Activated T-cell treated with anti-CD3 and anti-CD28 coated beads, Interleukin-2, amount 50 U/mL, for 4 hours (primary cell): ENCODE measurements at places on chromosomes 12 and 14. TPM values are rescaled to one million over a fixed set of nuclear protein-coding genes. Genes with fewer than 3 reads are reported as not detected.

The TNFAIP2 gene
- 10.4 TPM for total RNA-seq

The E2F7 gene
- 2.0 TPM for total RNA-seq

The TMTC2 gene
- 1.4 TPM for total RNA-seq

The NFE2 gene
- 0.40 TPM for total RNA-seq

The OR4K2 gene
- total RNA-seq, result not detected

GRCh38 chr14:100438678-100439592, 115.8 kb downstream of the SLC25A47 start:
- DNase-seq, result peak; percentile 45

- no peak for DNase-seq
Observed at GRCh38 chr14:64906022-64906421, 8.2 kb upstream of the CHURC1 start.

GRCh38 chr12:16730772-16731171, 124.8 kb upstream of the LMO3 start:
- DNase-seq, result no peak

DNA sequence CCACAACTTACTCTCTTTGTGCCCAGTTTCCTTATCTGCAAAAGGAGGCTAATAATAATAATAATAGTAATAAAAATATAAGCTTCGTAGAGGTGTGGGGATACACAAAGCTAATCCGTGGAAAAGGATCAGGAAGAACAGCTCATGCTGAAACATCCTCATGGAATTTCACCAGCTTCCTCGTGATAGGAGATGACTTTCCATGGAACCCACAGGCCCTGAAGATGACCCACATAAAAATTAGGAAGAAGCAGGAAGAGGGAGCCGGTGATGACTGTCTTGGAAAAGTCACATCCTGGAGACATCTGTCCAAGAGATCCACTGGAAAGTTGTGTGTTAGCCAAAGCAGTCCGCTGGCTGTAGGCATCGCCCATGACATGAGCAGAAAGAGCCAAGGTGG, 31.9 kb upstream of the FZD10 start:
- DNase-seq, result no peak

DNA sequence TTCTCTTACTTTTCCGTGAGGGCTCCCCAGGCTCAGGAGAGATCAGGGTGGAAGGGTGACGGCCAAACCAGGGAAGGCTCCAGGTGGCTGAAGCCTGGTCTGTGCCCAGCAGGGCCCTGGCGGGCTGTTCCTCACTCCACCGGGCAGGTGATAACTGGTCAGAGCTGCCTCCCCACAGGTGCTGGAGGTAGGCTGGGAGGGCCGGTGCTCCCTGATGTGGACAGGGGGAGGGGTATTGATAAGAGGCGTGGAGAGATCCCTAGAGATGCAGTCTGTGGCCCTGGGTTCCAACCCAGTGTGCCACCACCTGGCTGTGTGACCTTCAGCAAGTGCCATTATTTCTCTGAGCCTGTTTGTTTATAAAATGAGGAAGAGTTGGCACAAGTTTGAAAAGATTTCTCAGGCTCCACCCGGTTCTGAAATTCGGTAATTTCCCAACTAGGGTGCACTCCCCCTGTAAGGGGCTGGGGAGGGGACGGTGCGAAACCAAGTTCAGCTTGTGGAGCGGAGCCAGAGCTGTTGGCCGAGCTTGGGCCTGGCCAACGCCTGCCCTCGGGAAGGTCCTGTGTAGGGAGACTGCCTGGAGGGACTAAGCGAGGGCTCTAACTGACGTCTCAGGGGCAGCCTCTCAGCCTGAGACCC, 1.0 kb upstream of the NR4A1 start:
- DNase-seq, result no peak

DNA sequence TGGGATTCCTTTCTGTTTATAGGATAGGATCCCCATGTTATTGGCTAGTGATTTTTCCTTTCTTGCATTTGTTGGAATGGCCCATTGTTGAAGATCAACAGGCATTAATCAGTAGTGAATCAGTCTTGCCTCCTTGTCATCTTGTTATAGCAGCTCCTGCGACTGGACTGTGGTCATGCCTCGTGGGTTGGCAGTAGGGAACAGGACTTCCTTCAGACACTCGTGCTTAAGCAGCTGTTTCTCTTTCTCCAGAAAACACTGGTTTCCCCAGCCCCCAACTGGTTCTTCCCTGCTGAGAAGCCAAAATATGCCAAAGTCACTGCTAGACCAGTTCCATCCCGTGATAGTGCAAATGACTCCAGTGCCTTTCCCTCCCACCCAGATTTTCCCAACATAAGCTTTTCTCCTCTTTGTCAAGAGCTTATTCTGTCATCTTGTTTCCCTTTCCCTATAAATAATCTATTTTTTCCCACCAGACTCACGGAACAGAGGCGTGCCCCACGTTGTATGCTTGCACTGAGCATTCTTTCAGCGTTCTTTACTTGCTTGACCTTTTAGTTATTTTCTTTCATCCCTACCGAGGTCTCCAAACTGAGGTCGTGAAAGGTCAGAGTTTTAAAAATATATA, 83.5 kb downstream of the SAMD4A start:
- DNase-seq, result no peak

DNA sequence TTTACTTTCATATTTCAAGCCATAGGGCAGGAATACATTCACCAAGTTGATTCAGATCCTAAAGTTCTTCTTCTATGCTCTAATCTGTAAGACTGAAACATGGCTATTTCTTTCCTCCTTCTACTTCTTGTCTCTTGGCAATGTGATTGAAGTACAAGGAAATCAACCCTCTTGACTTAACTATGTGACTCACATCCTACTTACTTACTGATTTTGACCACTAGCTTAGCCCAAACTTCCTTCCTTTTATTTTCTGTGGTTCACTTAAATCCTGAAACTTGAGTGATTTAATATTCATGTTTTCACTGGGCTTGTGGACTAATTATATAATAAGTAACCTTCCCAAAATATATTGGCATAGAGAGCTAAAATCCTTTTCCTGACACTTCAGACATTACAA, 111.2 kb upstream of the NOVA1 start:
- no peak for DNase-seq

- no peak for DNase-seq
Observed at GRCh38 chr12:49331380-49332222, 5.4 kb downstream of the C1QL4 start.

DNA sequence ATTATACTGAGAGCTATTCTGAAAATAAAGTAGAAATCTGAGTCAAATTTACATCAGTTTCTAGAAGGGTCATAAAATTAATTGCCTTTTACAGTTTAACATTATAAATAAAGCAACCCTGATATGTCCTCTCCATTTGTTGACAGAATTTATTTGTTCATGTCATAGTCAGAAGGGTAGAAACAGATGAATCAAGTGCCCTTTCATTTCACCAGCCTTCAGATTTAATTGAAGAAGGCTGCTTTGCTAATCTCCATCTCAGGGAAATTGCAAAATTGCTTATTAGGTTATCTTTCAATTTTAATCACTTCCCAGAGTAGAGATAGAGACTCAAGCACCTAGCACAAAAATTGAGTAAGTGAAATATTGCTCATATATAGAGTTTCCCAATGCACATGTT, 76.8 kb downstream of the ATXN7L3B start:
- no peak for DNase-seq

- no peak for DNase-seq
Observed at GRCh38 chr14:91329486-91330014, 85.0 kb upstream of the GPR68 start.

DNA sequence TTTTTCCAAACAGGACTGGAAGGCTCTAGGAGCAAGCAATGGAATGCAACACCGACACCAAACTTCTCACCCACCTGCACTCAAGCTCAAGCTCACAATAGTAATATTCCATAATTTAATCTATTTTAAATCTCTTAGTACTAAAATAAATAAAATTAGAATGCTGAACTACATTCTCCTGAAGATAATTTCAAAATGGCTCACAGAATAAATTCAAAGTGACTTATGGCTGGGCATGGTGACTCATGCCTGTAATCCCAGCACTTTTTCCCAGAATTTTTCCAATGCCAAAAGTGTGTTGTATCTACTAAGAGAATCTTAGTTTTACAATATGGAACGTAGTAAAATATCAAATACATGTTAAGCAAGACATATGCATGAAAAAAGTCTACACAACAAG, 31.5 kb downstream of the DUSP16 start:
- no peak for DNase-seq

DNA sequence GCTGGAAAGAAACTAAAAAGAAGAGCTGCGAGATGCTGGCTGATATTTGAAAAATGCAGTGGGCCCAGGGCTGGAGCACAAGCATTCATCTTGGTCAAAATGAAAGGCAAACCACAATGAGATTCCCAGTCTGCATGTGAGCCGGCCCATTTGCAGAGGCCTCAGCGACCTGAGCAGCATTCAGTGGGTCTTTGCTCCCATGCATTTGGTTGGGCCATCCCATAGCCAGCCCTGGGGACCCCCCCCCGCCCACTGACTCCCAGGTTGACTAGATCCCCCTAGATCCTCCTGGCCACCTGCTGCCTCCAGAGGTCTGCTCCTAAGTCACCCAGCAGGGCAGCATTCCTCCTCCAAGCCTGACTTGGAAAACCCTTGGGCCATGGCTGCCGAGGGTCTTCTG, 59.8 kb downstream of the PRMT8 start:
- DNase-seq, result no peak

GRCh38 chr14:75422169-75422568, 5.7 kb upstream of the JDP2 start:
- DNase-seq, result no peak

- DNase-seq, result no peak
Observed at GRCh38 chr12:94710933-94711332, 60.6 kb upstream of the TMCC3 start.

DNA sequence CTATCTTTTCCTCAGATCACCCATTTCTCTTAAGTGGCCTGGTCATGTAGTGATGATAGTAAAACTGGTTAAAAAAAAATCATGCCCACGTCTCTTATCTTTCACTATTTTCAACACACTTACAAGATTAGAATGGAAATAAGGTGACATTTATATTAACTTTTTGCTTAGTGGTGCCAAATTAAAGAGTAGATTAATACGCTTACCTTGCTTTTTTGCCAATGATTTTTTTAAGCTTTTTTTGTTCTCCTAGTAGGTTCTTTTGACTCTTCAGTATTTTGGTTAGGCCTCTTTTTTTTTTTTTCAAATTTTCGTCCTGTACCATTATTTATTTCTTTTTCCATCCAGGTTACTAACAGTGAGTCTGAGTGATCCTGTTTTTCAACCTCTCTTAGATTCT, 147.9 kb downstream of the PTCSC3 start:
- no peak for DNase-seq

GRCh38 chr12:64797156-64797555, 27.3 kb upstream of the TBC1D30 start:
- no peak for DNase-seq

DNA sequence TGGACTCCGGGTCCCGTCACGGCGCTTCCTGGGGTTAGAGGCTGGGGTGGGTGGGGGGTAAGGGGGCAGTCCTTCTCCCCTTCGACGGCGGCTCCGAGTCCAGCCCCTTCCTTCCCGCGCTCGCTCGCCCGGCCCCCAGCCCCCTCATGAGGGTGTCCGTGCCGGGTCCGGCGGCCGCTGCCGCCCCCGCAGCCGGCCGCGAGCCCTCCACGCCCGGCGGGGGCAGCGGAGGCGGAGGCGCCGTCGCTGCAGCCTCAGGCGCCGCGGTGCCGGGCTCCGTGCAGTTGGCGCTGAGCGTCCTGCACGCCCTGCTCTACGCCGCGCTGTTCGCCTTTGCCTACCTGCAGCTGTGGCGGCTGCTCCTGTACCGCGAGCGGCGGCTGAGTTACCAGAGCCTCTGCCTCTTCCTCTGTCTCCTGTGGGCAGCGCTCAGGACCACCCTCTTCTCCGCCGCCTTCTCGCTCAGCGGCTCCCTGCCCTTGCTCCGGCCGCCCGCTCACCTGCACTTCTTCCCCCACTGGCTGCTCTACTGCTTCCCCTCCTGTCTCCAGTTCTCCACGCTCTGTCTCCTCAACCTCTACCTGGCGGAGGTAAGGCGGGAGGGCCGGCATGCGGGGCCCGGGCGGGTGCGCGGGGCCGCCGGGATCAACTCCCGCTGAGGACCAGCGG, 500 bp downstream of the GPR137C start:
- peak; percentile 15 for DNase-seq

- DNase-seq, result no peak
Observed at GRCh38 chr12:89932954-89933353, 224.3 kb upstream of the ATP2B1 start.

DNA sequence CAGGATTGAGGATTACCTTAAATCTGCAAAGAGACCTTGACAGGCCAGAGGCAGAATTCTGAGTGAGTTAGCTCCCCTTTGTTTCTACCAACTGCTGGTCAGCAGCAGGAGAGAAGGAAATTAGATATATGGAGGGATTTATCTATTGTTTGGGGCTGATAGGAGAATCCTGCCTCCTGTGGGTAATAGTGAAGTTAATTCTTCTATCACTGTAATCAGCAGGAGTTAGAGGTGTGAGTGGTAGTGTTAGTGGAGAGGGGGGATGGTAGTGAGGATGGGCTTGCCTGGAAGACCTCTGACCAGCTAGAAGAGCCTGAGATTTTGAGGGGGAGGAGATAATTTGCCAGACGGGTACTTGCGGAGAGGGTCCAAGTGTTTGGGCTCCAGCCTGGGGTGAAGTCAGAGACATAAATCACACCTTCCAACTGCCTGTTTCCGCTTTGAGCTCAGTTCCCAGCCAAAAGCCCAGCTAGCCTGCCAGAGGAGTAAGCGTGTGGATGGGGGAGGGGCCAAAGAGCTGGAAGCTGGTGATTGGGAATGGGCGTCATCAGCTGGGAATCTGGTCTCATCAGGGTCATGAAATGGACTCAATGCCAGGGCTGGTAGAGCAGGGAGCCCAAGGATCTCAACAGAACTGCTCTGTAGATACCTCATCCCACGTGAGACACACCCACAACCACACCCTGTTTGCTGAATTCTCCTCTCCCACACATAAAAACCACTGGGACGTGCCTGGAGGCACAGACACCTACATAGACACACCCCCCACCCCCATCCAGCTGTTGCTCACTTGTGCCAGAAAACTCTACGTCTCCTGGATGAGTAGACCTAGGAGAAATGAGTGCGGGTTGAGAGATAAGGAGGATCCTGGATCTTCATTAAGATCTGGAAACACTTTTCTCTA, 13.1 kb upstream of the ITGA5 start:
- no peak for DNase-seq

DNA sequence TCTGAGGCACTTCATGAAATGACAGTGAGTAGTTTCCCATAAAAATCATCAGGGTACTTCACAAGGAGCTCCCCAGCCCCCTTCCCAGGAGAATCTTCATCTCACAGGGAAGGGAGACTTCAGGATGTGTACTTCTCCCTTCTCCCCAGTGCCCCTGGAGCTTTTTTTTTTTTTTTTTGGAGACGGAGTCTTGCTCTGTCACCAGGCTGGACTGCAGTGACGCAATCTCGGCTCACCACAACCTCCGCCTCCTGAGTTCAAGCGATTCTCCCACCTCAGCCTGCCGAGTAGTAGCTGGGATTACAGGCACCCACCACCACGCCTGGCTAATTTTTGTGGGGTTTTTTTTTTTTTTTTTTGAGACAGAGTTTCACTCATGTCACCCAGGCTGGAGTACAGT, 10.4 kb downstream of the ITPK1 start:
- DNase-seq, result no peak

- DNase-seq, result no peak
Observed at GRCh38 chr14:33993246-33993645, 42.4 kb upstream of the EGLN3 start.

- DNase-seq, result no peak
Observed at GRCh38 chr12:127162307-127162706, 1104.7 kb upstream of the TMEM132C start.
